ENCODE measurements at places on chromosomes 11 and 22.

GRCh38 chr22:30305519-30305905, 16.2 kb upstream of the CASTOR1 start:
- DNase-seq: no peak

- DNase-seq: no peak
Observed at GRCh38 chr11:103354656-103355055, 245.4 kb downstream of the DYNC2H1 start.

DNA sequence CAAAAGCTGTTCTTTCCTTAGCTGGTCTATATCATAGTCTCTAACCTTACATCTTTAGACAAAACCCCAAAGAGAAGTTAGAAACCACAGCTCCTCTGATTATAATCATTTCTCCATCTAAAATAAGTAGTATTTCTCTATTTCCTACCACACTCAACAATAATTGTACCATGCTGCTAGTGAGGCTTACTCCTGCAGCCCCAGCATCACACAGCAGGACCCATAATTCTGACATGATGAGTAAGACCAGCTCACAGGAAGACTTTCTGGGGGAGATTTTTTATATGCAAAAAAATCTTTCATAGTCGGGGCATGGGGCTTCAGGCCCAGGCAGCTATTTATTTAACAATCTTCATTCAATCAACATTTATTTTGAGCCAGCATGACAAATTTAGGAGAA, 441.6 kb downstream of the DYNC2H1 start:
- DNase-seq: no peak

GRCh38 chr11:111974446-111974845, 37.3 kb downstream of the DIXDC1 start:
- DNase-seq: no peak

- DNase-seq: no peak
Observed at GRCh38 chr11:61701242-61701886, 21.2 kb downstream of the DAGLA start.

GRCh38 chr11:134049303-134049702, 19.6 kb upstream of the JAM3 start:
- no peak for DNase-seq

GRCh38 chr11:2666828-2667570, 32.8 kb downstream of the KCNQ1OT1 start:
- no peak for DNase-seq

- no peak for DNase-seq
Observed at GRCh38 chr22:41078931-41079330, 13.5 kb upstream of the EP300 start.

DNA sequence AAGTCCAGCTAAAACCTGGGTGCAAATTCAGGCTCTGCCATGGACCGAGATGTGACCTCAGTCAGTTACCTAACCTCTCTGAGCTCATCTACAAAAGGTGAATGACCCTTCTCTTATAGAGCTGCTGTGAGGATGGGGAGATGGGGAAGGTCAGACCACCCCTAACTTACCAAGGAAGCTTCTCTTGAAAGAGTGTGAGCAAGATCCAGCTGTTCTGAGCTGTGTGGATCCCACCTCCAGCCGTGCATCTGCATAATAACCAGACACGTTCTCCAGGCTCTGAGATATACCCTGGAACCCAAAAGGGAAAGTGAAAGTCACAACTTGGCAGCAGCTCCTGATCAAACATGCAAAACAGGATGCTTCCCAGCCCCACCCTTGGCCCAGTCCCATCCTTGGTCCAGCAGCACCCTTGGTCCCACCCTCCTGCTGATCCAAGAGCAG, at the start of gene APOL3:
APOL3 (minus strand) TSS at position 257 of the 444 bp plus-strand sequence. CDS start 11,700 bp downstream, outside the sequence.
- DNase-seq: no peak
